Activated naive CD4-positive, alpha-beta T cell treated with anti-CD3 and anti-CD28 coated beads, Interleukin-2, amount 10 ng/mL, durations not matched to agents 7 days and 5 days (primary cell): ENCODE measurements at places on chromosomes 16 and 17.

- no peak for DNase-seq
Observed at GRCh38 chr17:82114447-82114846, 16.4 kb upstream of the FASN start.

DNA sequence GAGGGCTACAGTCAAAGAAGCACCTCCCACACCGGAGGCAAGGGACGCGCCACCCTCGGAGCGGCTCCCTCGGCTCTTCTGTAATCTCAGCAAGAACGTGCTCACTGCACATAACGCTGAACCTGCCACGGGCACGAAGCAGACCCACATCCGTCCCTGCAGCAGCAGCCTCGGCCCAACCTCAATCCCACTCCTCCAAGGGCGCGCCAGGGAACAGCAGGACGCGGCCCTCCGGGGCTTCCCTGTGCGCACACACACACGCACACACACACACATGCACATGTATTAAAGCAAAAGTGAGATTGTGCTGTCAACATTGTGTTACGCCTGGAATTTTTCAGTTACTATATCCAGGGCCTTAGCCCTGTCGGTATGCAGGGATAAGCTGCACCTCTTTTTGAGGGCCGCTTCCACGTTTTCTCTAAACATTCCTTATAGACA is 54.0 kb downstream of the TBC1D16 start:
- DNase-seq: no peak

DNA sequence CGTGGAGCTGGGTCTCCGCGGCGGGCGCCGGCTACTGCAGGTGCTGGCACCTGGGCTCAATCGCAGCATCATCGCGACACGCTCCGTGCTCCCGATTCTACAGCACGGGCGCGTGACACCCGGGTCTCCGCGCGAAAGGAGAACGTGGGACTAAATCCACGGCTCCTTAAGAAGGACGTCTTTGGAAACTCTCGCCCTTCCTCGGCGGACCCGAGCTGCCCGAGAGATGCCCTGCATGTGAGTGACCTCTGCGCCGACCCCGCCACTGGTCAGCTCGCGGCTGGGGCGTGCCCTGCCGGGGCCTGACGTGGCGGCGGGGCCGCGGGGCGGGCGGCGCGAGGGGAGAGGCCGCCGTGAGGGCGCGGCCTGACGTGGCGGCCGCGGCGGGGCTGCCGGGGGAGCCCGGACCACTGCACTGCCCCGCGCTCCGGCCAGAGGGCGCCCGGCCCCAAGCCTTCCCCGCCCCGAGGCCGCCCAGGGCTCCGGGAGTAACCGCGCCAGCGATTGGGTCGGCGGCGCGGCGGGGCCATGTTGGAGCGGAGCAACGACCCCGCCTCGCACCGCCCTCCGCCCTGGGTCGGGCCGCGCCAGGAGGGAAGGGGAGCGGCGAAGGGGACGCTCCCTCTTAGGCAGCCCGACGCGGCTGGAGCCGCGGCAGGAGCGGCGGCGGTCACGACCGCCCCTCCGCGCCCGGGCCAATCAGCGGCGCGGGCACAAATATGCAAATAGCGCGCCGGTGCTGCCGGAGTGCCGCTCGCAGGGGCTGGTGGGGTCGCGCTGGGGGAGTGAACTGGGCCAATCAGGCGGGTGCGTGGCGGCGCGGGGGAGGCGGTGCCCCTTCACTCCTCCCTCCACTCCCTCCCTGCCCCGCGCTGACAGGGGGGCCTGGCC is 75.6 kb downstream of the CHD9 start:
- DNase-seq: peak; percentile 96

- DNase-seq: no peak
Observed at GRCh38 chr17:65355246-65355645, 206.2 kb downstream of the AXIN2 start.

GRCh38 chr17:9644910-9645751 is at the start of gene USP43:
TSS of gene USP43 (plus strand) at chr17:9645517. CDS start at chr17:9645633, 116 bp downstream.
- peak; percentile 27 for DNase-seq

DNA sequence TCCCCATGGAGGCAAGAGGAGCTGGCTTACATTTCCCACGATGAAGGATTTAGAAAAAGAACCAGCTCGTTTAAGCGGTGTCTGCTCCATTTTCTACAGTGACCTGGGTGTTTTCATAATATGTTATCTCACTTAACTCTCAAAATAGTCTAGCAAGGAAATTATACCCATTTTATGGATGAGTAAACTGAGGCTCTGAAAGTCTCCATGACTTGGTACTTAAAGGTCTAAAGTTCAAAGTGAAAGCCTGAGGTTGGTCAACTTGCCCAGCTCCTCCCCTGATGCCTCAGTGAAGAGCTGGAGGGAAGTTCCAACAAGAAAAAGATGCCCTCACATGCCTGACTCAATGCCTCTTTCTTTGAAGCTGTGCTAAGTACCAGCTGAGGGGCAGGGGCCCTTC is 232.0 kb downstream of the CBLN1 start:
- DNase-seq: no peak

GRCh38 chr16:74738816-74739215 is 35.8 kb downstream of the FA2H start:
- DNase-seq: no peak

- DNase-seq: no peak
Observed at GRCh38 chr17:12320286-12320685, 299.6 kb downstream of the MAP2K4 start.

DNA sequence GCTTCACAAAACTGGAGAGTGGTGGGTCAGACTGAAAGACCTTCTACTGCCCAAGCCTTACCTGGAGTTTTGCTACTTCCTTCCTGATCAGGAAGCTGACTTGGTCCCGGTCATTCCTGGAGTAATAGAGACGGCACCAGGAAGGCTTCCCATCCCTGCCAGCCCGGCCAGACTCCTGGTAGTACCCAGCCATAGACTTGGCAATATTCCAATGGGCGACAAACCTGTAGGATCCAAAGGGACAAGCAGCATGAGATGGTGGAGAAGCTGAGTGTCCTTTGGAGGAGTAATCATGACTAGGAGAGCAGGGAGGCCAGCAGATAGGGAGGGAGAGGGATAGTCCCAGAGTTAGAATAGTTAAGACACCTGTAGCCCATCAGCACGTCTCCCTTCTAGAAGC is 8.7 kb downstream of the RECQL5 start:
- no peak for DNase-seq

GRCh38 chr17:74748279-74748528 is 224 bp upstream of the NHERF1 start:
- no peak for DNase-seq

- no peak for DNase-seq
Observed at GRCh38 chr17:72287586-72287985, 166.8 kb downstream of the SOX9 start.

GRCh38 chr16:54690710-54691109 is 240.0 kb upstream of the IRX5 start:
- DNase-seq: no peak

DNA sequence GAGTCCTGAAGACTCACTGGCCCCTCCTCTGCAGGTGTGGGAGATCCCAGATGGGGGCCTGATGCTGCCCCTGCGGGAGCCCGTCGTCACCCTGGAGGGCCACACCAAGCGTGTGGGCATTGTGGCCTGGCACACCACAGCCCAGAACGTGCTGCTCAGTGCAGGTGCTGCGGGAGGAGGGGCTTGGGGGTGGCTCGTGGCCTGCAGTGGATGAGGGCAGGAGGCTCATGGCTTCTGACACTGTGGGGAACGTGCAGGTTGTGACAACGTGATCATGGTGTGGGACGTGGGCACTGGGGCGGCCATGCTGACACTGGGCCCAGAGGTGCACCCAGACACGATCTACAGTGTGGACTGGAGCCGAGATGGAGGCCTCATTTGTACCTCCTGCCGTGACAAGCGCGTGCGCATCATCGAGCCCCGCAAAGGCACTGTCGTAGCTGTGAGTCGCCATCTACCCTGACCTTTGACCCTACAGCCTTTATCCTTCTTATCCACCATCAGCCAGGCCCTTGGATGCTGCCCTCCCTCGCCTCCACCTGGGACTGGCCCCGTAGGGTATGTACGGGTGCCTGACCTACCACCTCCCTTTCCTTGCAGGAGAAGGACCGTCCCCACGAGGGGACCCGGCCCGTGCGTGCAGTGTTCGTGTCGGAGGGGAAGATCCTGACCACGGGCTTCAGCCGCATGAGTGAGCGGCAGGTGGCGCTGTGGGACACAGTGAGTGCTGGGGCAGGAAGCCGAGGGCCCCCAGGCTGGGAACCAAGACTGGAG is 3.6 kb downstream of the CORO1A start:
- DNase-seq: peak; percentile 88

DNA sequence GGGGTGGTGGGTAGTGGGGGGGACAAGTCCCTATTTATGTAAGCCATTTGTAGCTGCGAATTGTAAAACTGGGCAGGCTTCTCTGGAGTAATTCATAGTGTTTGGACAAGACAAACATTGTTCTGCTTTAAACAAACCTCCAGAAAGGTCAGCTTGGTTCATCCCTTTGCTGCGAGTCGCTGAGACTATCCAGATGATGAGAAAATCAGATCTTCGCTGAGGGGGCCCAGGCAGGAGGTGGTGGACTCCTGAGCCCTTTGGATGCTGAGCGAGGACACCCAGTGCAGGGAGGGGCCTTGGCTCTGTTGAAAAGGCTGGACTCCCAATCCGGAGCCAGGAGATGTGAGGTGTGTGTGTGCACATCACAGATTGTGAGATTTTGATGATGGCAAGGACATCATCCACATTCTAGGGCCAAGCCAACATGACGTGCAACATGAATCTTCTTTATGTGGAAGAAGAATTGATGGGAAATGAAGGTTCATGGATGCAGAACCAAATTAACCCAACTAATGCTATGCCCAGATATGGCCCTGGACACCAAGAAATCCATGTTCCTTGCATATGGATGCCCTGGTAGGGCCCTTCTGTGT is 15.0 kb upstream of the NTN1 start:
- DNase-seq: no peak

- no peak for DNase-seq
Observed at GRCh38 chr16:52114379-52114778, 432.6 kb downstream of the TOX3 start.

- no peak for DNase-seq
Observed at GRCh38 chr17:68749349-68750207, 148.4 kb upstream of the FAM20A start.

DNA sequence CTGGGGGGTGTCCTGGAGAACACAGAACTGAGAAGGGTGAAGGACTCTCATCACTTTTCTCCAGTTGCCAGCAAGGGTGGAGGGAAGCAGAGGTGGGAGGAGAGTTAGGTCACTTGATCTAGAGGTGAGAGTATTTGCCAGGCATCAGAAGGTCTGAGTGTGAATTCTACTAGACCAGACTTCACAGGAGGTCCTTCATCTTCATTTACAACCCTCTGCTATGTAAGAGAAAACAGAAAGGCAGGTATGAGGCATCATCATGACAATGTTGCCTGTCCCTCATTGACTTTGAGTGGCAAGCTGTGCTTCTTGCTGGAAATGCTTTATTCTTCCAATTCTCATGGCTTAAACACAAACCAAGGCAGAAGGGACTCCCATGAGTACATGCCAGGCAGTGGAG is 45.9 kb upstream of the B4GALNT2 start:
- DNase-seq: no peak

- DNase-seq: no peak
Observed at GRCh38 chr17:65537343-65537844, 24.1 kb downstream of the AXIN2 start.

- no peak for DNase-seq
Observed at GRCh38 chr17:68347380-68347779, 56.1 kb downstream of the ARSG start.

GRCh38 chr17:61158376-61158775 is 241.3 kb upstream of the TBX2 start:
- no peak for DNase-seq

- no peak for DNase-seq
Observed at GRCh38 chr17:1206026-1206777, 26.4 kb upstream of the ABR start.

DNA sequence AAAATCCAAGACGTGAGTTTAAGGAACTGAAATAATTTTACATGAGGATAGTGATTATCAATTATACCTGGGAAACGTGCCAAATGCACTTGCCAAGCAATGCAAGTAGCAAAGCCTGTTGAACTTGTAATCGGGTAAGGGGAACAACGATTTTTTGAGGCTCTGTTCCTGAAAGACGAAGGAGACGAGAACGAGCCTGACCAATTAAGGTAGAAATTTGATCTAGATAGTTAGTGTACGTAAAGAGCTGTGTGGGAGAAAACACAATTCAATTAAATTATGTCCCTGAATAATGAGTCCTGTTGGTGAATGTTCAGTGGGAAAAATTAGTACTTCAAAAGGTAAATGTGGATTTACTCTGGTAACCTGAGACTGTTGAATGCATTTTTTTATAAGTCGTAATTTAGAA is 17.7 kb upstream of the KCTD5 start:
- no peak for DNase-seq

DNA sequence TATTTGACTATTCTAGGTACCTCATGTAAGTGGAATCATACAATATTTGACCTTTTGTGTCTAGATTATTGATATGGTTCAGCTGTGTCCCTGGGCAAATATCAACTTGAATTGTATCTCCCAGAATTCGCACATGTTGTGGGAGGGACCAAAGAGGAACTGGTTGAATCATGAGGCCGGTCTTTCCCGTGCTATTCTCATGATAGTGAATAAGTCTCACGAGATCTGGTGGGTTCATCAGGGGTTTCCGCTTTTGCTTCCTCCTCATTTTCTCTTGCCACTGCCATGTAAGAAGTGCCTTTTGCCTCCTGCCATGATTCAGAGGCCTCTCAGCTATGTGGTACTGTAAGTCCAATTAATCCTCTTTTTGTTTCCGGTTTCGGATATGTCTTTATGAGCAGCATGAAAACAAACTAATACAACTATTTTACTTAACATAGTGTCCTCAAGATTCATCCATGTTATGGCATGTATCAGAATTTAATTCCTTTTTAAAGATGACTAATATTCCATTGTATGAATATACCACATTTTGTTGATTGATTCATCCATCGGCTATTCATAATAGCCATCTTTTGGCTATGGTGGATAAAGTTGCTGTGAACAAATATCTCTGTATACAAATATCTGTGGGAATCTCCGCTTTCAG is 129.1 kb downstream of the FTO start:
- DNase-seq: no peak

DNA sequence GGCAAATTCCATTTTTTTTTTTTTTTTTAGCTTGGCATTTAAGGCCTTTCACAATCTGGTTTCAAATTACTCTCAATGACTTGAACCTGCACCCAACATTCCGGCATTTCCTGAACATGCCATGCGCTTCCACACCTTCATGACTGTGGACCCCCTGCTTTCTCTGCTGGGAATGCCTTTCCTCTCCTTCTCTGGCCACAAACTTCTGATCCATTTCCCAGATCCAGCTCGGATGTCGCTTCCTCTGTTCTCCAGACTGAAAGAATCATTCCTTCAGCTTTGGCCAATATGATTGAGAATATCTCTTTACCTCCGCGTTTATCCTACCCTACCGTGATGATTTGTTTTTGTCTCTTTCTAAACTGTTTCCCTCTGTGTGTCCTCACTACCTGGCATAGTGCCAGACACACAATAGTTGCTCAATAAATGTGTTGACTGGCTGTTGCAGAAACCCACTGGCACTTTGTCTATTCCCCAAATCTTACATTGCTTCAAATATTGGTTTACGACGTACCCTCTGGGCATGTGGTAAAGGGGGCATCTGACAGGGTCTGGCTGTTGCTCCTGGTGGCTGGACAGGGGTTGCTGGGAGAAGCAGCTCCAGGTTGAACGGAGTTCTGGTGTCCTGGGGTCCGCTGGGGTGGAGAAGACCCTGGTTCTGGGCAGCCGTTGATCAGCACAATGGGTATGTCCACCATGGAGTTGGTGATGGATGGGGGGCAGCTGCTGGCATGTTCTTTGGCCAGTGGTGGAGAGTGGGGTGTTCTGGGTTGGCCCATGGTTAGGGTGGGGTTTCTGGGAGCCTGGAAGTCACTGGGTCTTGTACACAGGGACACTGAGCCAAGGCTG is 14.7 kb downstream of the TNS4 start:
- no peak for DNase-seq
